Activated CD4-positive, CD25-positive, alpha-beta regulatory T cell (primary cell): ENCODE measurements at places on chromosomes 11 and 22.

- DNase-seq, result no peak
Observed at GRCh38 chr11:126583594-126584427, 228.3 kb downstream of the ST3GAL4 start.

GRCh38 chr11:109644152-109644551 is 222.2 kb downstream of the C11orf87 start:
- DNase-seq, result no peak

- no peak for DNase-seq
Observed at GRCh38 chr11:12280199-12280837, 97.1 kb upstream of the PARVA start.

- DNase-seq, result no peak
Observed at GRCh38 chr11:34619062-34619516, 1.8 kb upstream of the EHF start.

- no peak for DNase-seq
Observed at GRCh38 chr11:86740628-86741483, 59.5 kb upstream of the PRSS23 start.

- no peak for DNase-seq
Observed at GRCh38 chr11:117361432-117361831, 33.8 kb downstream of the CEP164 start.

DNA sequence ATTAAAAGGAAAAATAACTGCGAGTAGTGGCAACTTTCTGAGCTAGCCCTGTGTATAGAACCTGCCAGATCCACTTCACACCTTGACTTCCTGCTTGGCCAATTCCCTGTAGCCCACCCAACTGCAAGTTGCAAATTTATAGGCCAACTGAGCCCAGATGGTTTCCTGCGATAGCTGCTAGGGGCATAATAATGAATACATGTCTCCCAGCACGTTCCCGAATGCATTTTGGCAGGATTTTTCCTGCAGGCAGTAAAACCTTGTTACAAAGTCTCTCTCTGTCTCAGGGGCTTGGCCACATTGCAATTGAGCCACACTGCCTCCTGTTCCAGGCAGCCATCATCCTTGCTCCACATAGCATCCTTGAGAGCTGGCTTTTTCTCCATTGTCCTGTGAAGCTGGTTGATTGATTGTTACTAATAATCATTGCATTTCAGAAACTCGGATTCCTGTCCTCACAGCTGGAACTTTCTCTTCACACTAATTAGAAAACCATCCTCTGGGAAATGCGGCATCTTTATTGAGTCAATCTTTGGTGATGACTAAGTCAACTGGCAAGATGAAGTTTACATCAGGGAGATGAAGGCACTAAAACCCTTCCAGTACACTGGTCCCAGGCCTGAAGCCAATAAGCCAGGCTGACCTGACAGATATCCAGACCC is 18.6 kb upstream of the LMO2 start:
- no peak for DNase-seq

DNA sequence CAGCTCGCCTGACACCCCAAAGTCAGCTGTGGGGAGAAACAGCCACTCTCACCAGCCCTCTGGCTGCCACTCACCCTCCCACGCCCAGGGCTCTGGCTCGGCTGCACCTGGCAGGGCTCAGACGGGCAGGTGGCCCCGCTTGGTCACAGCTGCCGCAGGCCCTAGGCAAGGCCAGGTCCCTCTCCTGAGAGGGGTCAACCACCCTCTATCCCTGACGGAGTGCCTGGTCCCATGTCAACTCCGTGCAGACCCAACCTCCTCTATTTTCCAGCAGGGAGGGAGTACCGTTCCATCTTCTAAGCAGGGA is 1.9 kb downstream of the MAP4K2 start:
- DNase-seq, result no peak

DNA sequence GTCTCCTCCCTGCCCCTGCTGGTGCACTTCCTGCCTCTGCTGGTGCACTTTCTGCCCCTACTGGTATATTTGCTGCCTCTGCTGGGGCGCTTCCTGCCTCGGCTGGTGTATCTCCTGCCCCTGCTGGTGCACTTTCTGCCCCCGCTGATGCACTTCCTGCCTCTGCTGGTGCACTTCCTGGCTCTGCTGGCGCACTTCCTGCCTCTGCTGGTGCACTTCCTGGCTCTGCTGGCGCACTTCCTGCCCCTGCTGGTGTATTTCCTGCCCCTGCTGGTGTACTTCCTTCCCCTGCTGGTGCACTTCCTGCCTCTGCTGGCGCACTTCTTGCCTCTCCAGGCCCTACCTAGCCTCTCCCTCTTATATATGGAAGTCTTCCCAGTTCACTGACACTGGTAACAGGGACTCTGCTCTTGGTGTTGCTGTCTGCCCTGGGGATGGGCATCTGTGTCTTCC is 10.1 kb downstream of the MTFP1 start:
- peak; percentile 42 for DNase-seq

DNA sequence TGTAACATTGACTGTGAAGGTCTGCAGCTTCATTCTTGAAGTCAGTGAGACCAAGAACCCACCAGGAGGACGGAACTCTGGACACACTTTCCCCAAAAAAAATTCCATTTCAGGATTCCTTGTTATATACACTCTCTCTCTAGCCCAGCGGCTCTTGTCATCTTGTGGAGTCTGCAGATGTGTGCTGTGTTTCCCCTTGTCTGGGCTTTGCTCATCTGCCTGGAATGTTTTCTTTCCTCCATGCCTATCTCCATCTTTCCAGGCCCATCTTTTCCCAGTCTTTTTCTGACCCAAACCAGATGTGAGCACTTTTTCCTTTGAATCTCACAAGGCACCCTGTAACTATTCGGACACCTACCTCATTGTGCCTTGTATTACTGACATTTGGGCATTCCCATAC is 5.1 kb upstream of the DRG1 start:
- DNase-seq, result no peak

DNA sequence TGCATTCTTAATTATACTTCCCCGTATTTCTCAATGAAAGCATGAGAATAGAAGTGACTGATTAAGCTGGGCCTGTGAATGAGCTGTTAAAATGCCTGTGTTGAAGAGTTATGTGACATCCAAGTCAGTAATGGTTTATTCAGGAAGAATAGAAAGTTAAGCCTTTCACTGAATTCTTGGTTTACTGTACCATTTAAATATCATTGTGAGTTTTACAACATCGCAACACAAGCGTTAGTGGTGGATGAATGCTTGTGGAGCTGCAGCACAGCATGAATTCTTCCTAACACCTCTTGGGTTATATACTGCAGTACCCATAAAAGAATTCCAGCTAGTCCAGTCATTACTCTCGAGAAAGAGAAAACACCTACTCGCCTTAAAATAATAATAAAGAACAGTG is 257.8 kb downstream of the JRKL start:
- no peak for DNase-seq

DNA sequence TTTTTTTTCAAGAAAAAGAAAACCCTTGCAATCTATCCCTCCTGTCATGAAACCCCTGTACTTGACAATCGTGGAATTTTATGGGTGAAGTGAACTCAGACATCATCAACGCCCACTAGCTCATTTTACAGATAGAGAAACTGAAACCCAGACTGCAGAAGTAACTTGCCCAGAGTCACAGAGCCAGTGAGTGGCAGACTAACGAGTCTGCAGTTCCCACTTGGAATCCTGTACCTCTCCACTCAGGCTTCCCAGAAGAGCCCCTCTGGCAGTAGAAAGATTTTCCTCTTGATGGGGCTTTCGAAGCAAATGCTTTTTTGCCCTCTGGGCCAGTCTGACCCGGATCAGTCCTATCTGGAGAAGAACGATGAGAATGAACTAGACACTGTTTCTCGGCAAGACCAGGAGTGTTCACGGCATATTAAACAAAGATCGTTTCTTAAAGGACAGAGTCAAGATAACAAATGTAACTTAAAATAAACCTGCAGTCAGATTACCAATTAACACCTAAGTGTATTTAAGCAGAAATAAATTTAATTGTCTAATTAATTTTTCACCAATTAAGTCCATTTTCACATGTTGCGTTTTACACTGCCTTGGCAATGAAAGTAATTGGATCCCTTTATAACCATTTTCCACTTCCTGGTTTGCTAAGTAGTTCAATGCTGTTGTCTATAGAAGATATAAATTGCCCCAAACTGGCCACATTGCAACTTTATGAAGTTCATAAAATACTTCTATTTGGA is 61.3 kb upstream of the CREB3L1 start:
- no peak for DNase-seq

DNA sequence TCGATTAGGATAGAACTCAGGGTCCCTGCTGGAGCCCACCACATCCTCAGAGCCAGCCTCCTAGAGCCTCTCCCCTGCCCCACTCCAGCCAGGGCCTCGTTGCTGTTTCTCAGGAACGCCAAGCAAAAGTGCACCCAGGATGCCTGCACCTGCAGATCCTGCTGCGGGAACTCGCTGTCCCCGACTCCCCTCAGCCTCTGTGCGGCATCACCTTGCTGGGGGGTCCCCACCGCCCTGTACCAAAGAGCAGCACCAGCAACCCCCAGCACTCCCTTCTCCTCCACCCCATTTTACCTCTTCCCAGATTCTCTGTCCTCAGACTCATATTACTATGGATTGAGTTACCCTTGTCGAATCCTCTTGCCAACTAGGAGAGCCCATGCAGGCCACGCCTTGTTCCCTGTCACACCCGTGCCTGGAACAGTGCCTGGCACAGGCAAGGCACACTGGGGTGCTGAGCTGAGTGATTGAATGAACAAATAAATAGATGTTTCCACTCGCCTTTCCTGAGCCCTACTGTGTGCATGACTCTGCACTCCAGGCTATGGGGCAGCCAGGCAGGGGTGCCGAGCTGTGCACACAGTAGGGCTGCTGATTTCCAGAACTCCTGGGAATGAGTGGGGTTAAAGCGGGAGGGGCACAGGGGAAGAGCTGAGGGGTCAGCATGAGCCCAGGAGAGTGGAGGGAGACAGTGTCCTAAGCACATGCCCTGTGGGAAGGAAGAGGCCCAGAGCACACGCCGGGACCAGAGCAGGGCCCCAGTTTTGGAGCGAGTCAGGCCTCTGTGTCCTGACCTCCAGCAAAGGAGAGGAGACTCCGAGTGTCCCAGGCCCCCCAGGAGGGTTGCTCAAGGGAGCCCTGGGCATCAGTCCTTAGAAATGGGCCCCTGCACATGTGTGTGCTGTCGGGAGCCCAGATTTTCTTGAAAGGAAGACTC is 44.3 kb downstream of the LINC01488 start:
- DNase-seq, result no peak

- no peak for DNase-seq
Observed at GRCh38 chr22:23231471-23232093, 51.3 kb downstream of the BCR start.

DNA sequence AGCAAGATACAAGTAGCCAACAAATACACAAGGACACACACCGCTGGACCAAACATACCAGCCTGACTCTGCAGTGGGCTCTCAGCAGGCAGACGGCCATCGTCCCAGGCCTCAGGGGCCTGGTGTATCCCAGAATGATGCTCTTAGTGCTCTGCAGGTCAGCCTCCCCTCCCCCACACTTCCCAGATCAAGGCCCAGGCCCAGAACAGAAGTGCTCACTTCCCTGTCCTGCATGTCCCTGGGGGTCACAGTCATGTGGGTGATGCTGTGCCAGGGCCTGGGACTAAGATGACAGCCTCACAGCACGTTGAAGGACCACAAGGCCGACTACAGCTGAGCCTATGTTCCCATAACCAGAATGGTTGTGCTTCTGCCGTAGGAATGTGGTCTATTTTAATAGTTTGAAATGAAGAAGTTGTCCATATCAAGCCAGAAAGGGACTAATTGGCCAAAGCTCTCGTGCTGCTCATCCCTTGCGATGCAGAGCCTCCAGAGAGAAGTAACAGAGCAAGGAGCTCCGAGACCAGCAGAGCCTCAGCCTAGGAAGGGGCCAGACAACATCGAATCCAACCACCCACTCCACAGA is 48.6 kb downstream of the GAB4 start:
- DNase-seq, result no peak

GRCh38 chr11:117816151-117816741 is 8.3 kb downstream of the FXYD2 start:
- no peak for DNase-seq

GRCh38 chr11:62931499-62932278 is 10.5 kb upstream of the CHRM1 start:
- no peak for DNase-seq

DNA sequence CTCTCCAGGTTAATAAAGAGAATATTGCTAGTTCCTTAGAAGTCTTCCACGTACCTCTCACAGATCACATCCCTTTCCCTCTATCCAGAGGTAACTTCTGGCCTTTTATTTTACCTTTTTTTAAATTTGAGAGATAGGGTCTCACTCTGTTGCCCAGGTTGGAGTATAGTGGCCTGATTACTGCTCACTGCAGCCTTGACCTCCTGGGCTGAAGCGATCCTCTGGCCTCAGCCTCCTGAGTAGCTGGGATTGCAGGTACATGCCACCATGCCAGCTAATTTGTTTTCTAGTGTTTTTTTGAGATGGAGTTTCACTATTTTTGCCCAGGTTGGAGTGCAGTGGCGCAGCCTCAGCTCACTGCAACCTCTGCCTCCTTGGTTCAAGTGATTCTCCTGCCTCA is 24.4 kb downstream of the YAP1 start:
- no peak for DNase-seq

- DNase-seq, result no peak
Observed at GRCh38 chr22:47210686-47211085, 448.2 kb downstream of the TBC1D22A start.

DNA sequence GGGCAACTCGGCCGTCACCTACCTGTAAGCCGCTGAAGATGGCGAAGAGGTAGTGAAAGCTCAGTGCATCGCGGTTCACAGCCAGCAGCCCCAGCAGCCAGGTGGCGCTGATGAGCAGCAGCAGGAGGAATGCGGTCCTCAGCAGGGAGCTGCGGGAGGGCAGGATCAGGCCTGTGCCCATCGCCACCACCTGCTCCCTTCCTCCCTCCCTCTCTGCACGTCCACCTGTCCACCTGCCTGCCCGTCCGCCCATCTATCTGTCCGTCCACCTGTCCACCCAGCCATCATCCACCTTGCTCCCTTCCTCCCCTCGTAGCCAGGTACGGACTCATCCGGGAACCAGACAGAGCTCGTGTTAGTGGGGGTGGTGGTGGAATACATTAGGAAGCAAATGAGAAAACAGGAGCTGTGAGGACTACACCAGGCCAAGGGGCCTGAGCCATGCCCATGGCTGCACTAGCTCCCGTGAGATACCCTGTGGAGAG is 32.2 kb downstream of the TRMU start:
- peak; percentile 51 for DNase-seq

DNA sequence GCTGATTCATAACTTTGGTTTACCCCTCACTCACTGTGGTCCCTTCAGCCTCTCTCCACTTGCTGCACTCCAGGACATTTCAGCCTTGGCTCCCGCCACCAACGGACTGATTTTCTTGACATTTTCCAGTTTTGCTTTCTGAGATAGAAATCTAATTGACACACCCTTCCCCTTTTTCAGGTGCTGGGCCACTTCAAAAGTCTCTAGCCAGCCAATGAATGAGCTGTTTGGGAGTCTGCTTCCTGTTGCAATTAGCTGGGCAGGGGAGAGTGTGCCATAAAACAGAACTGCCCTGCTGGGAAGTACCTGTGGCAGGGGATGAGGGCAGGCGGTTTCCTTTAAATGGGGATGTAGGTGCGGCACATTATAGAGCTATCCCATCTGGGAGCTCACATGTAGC is 21.1 kb upstream of the PLET1 start:
- DNase-seq, result no peak
